CD4-positive, alpha-beta T cell treated with Interleukin-12 subunit alpha and Interleukin-12 subunit beta, for 1 hour (primary cell): ENCODE measurements at places on chromosomes 3 and 15.

DNA sequence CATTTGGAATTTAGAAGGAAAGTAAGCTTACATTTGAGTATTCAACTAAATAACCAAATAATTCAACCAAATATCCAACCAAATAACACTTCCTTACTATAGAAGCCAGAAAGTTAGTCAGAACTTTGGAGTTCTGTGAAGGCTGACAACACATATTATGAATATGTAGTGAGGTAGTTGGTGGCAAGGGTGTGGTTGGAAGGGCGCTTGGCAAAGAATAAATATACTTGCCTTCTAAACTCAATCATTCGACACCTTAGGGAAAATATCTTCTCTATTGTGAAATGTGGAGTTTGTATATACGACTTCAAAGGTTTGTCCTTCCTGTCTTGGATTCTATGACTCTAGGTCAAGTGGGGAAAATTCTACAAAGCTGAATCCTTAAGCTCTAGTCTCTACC is 111.7 kb upstream of the OSTN start:
- no peak for DNase-seq

GRCh38 chr3:111694471-111694870 is 99.3 kb upstream of the ZBED2 start:
- no peak for DNase-seq

GRCh38 chr3:131960324-131960723 is 74.5 kb downstream of the CPNE4 start:
- DNase-seq: no peak

- DNase-seq: no peak
Measured at GRCh38 chr15:52689562-52689961, 10.4 kb upstream of the ATOSA start.

DNA sequence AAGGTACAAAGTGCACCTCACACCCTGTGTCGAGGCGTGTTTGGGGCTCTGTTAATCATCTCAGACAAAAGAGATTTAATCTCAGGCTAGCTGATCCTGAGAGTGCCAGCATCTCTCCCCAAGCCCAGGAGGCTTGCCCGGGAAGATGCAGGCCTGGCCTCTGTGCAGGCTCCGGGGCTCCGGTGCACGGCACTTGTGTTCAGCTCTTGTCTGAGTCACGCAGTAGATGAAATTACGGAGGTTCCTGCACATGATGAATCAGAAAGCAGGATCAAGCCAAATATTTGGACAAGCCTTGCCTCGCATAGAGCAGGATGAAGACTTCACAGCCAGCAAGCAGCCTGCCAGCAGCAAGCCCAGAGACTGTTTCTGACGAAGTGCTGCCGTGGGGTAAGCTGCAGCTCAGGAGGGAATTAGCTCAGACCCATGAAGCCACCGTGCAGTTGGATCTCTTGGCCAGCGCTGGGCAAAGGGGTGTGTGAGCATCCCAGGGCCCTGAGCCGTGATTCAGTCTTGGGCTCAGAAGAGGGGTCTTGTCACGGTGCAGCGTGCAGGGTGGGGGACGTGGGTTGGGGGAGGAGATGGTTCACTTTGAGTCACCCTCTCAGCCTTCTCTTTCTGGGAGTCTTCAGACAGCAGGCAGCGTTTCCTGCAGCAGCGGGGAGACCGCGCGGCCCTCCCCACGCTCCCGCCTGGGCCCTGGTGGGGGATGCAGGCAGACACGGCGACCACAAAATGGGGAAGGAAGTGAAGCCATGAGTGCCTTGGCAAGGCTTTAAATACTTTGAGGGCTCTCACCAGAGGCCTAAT is 89.2 kb upstream of the MEF2A start:
- peak; percentile 16 for DNase-seq

- no peak for DNase-seq
Measured at GRCh38 chr15:27646531-27646930, 452.6 kb downstream of the OCA2 start.

- peak; percentile 19 for DNase-seq
Measured at GRCh38 chr15:78988361-78988911, 43.6 kb upstream of the CTSH start.

DNA sequence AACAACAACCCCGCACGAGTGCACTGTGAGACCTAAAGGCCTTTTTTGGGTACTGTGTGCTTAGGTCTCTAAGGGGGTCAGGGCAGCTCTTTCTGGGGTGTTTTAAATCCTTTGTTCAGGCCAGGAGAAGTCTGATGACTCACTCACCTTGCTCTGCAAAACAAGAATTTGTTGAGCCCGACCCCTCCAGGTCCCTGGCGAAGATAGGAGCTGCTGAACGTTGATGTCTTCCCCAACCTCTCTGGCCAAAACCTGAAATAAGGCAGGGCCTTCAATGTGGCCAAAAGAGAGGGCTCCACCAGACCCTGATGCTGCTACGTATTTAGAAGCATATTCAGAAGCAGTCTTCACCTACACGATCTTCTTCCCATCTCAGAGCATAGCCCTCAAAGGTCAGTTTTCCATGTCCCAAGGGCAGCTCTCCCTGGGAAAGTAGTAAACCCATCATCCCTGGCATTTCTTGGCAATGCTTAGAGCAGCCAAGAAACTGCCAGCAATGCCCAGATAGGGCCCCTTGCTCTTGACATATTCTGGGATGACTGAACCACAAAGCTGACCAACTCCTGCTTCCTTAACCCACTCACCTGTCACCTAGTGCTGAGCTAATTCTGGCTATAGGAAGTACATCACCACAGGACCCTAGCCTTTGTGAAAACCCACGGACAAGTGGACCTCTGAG is 27.1 kb downstream of the CCDC13 start:
- no peak for DNase-seq

GRCh38 chr3:63617391-63617790 is 35.1 kb upstream of the SNTN start:
- DNase-seq: no peak

DNA sequence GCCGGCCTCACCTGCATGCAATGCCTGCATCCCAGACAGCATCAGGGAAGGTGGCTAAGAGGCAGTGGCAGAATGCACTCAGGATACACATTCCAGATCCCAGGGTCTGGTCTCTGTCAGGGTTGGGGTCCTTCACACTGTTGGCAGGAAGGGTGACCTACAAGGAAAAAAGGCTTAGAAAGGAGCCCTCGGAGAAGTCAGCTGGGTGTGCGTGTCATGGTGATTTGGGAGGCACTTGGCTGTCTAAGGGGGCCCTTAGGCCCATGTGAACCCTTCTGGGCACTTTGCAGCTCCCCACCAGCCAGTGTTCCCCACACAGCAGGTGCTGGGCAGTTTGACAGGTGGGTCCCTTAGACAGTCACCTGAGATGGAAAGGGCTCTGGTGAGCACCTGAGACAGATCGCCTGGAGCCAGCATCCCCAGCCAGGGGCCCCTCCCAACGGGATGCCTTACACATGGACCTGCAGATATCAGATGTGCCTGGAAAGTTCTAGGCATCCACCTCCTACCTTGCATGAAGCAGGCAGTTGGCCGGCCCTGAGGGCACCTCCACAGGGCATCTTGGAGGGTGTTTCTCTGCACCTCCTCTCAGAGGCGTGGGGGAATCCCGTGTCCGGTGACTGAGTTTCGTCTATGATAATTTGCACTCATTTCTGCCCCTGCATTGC is 131.6 kb downstream of the LRRK1 start:
- DNase-seq: no peak

GRCh38 chr3:172464306-172464705 is 16.1 kb upstream of the GHSR start:
- no peak for DNase-seq

- DNase-seq: no peak
Measured at GRCh38 chr15:81947548-81947947, 98.3 kb downstream of the MEX3B start.

DNA sequence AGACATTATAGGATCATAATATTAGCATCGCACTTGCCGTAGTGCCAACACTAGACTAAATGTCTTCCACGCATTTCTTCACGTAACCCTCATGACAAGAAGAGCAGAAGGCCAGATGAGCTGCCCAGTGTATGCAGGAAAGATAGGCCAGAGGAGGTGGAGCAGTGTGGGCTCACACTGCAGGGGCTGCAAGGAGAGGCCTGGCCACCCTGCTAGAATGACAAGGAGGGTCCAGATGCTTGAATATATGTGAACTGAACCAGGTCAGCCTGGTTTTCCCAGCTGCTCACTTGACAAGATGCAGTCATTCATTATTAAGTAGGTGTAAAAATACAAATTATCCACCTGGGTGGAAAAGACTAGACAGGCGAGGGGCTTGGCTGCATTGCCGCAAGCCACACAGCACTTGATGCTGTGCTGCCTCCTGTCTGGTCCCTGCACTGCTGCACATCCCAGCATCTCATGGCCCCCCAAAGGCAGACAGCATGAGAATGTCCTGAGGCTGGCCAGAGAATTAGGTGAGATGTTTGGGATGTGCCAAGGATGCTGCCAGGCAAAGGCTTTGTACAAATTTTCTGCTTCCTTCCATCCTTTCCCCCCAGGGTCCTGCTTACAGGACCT is 115.2 kb downstream of the NTRK3 start:
- no peak for DNase-seq

- DNase-seq: no peak
Measured at GRCh38 chr3:78204977-78205376, 1165.1 kb downstream of the ROBO2 start.

DNA sequence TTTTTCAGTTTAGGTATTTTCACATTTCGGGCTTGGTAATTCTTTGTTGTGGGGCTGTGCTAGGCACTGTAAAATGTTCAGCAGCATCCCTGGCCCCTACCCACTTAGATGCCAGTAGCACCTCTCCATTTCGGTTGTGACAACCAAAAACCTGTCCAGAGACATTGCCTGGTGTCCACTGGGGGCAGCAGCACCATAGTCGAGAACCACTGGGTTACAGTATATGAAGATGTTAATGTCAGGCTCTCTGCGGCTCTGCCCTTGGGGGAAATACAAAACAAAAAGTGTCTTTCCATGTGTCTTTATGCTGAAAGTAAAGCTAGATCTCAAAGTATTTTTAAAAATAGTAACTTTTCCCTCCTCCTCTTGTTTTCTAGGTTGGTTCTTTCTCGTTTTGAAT is 177.2 kb downstream of the ITPR1 start:
- DNase-seq: no peak
